Type B pancreatic cell (in vitro differentiated cells): ENCODE measurements at places on chromosomes 16 and 17. TPM values are rescaled to one million over a fixed set of nuclear protein-coding genes. Genes with fewer than 3 reads are reported as not detected.
A peak's percentile ranks its signal among the peaks of the same experiment; 100 is the strongest.

Gene EVPL
- total RNA-seq = 31.9 and 116 TPM in 2 replicates

Gene SYCE1L
- total RNA-seq = 12.4 and 20.0 TPM in 2 replicates

DNA sequence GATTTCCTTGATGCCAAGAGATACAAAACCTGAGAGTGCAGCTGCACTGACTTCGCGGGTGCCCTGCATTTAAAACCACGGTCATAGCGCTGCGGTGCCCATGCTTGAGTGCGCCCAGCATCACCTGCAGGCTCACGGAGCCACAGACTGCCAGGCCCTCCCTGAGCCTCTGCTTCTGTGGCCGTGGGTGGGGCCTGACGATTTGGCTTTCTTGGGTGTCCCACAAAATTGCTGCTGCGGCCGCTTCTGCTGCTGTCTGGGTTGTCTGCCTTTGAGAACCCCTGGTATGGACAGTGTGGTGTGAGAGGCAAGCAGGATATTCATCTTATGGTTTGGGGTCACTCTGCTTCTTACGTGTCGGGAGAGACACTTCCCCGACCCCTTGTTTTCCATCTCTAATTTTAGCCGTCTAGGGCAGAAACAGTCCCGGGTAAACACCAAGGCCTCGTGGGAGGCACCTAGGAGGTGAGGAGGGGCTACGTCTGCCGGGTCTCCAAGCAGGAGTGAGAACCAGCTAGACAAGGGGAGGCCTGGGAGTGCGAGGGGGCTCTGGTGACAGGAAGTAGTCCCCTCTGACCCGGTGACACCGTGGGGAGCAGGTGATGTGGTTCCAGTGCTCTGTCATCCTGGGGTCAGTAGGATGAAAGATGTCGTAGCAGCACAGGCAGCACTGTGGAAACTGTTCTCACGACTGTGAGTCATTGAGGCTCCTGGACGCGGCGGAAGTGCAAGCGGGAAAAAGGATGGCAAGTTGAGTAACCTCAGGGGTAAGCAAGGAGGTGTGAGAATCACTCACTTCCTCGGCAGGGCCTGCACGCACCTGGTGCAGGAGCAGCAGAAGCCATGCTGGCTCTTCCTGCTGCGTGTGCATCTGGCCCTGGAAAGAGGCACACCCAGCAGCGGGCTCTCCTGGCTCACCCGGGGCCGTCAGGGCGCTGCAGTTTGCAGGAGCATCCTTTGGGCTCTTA lies 176.3 kb downstream of the RPTOR start:
- no peak for DNase-seq

GRCh38 chr16:89378947-89379771 lies 111.2 kb downstream of the ANKRD11 start:
- no peak for DNase-seq

DNA sequence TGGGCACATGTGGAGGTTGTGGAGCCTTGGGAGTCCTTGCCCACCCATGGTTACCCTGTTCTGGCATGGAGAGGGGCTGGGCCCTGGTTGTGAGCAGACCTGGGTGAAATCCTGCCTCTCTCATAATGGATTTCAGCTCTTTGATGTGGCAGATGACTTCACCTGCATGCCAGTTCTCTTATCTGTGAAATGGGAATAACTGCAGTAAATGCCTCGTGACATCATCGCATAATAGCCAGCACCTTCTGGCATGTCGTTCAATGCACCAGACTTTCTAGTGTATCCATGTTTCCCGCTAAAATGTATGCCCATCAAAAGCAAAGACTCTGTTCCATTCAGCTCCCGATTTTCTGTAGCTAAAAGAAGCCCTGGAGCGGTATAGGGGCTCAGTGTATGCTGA lies 197.6 kb downstream of the MAF start:
- DNase-seq = no peak

DNA sequence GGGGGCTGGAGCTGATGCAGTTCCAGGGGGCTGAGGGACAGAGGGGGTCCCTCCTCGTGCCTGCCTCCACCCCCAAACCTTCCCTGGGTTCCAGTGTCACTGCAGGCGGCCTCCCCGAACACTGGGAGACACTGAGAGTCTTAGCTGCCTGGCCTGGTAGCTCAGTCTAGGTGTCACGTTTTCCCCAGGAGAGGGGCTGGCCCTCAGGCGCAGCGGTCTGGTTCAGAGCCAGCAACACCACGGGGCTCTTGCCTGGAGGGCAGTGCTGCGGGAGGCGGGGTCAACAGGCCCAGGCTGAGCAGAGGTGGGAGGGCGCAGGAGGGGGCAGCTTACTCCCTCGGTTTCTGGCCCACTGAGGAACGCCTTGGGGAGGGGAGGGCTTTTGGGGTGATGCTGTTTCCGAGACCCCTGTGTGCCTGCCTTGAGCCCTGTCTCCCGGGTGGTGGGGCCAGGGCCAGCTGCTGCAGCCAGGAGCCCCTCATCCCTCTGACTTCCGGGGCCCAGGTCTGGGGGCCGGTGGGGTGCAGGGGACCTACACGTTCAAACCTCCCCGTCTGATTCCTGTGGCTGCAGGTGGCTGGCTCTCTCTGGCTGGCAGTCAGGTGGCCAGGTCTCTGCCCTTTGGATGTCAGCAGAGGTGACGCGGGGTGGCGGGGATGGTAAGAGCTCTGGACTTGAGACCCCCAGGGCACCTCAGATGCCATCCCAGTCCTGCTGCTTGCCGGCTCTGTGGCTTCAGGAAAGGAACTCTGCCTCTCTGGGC lies 89.3 kb upstream of the GSE1 start:
- DNase-seq = no peak

DNA sequence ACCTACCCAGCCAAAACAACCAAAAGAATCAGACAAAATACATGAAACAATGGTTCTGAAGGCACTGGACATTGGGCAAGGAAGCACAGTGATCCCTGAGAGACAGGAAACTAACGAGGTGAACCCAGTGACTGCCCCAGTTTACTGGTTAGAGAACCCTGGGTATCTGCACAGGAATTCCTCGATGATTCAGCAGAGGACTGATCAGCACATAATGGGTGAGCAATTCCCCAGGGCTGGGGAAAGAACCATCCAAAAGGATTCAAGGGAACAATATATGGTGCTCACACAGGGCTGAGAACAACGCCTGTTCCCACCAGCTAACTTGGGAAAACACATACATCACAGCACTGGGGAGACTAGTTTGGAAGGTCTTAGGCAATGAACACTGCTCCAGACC lies 167.2 kb downstream of the PARN start:
- no peak for DNase-seq

Gene TERB1
- total RNA-seq = 0.41 TPM in 1 of 2 replicates, not detected in the other

Gene KPNA2
- total RNA-seq = 99.6 and 211 TPM in 2 replicates

Gene KRTAP2-3
- total RNA-seq = 0.98 TPM in 1 of 2 replicates, not detected in the other

- no peak for DNase-seq
Observed at GRCh38 chr17:50911450-50911849, 45.3 kb upstream of the TOB1 start.

- peak; percentile 52 for DNase-seq
Observed at GRCh38 chr16:31271621-31272190, 11.9 kb downstream of the ITGAM start.

DNA sequence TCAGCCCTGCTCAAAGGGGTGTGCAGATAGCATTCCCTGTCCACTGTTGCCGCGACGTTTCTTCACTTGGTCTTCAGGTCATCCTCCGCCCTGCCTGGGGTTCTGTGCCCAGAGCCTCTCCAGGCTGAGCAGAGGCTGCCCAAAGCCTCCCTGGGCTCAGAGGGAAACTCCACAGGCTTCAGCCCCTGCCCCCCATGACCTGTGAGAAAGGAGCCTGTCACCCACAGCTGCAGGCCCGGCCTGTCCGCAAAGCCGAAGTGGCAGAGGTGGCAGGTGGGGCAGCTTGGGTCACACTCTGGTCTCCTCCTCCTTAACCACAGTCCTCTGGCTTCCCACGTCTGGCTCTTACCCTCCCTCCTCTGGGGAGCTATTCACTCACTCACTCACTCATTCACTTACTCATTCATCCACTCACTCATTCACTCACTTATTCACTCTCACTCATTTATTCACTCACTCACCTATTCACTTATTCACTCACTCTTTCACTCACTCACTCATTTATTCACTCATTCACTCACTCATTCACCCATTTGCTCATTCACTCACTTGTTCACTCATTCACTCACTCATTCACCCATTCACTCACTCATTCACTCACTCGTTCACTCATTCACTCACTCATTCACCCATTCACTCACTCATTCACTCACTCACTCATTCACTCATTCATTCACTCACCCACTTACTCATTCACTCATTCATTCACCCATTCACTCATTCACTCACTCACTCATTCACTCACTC lies 7.1 kb upstream of the CPSF4L start:
- DNase-seq = no peak

- no peak for DNase-seq
Observed at GRCh38 chr16:77295896-77296295, 96.7 kb downstream of the SYCE1L start.
